ENCODE measurements at places on chromosomes 2 and 18. TPM values are rescaled to one million over a fixed set of nuclear protein-coding genes. Genes with fewer than 3 reads are reported as not detected.

DNA sequence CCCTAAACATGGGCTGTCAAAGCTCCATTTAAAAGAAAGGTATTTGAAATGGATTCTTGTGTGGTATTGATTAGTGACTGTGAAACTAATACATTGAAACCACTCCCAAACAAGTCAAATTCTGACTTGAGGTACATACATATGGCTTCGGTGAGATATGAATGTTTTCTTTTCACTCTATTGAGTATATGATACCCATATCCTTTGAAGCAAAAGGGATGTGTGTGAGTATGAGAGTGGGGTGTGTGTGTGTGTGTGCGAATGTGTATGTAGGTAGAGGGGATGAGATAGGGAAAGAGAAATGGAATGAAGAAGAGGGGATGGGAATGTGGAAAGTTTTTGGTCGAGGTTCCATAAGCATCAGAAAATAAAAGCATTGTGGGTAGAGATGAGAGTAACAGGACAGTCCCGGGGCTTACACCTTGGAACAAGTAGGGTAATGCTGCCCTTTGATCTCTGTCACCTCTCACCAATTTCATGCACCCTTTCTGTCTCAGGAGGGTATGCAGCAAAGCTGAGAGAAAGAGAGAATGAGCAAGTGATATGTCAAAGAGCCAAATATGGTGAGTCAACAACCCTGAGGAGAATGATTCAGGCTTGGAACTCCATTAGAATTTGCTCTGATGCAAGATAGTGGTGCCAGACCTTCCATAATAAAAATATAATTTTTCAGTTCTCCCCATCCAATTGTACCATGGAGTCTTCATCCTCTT is 64.0 kb upstream of the ZEB2 start:
- no peak for DNase-seq

DNA sequence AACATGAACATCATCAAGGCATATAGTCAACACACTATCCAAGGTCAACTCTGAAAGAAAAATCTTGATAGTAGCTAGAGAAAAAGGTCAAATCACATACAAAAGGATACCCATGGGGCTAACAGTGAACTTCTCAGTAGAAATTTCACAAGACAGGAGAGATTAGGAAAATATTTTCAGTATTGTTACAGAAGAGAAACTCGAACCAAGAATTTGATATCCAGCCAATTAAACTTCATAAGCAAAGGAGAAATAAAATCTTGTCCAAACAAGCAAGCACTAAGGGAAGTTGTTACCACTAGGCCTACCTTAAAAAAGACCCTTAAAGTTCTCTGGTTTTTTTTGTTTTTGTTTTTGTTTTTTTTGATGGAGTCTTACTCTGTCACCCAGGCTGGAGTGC is 242.5 kb downstream of the EXOC6B start:
- DNase-seq: no peak

- no peak for DNase-seq
Measured at GRCh38 chr2:173969886-173970285, 4.7 kb upstream of the SP3 start.

DNA sequence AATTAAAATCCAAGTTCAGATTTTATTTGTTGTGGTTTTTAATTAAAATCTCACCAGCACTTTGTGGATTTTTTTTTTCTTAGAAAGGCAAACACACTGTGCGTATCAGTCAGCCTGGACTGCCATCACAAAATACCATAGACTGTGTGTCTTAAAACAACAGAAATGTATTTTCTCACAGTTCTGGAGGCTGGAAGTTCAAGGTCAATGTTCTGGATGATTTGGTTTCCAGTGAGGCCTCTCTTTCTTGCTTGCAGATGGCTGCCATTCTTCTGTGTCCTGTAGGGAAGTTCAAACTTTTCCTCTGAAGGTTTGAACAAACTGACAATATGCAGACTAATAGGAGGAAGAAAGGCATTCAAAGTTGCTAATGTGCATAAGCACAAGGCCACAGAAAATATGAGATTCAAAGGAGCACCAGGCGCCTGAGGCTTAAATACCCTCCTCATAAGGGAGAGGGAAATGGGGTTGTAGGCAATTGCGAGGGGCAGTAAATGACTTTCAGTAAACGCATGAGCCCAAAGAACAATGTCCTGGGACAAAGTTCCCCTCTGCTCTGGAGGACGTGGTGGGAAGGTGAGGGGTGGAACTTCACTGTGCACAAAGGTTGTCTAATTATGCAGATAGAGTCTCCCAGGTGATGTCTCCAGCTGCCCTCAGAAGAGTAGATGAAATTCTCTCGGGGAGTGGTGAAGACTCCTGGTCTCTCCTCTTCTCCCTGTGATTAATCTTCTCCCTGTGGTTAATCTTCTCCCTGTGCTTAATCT is 26.5 kb upstream of the KCNF1 start:
- DNase-seq: no peak

- no peak for DNase-seq
Measured at GRCh38 chr2:126753501-126754212, 97.7 kb downstream of the GYPC start.

GRCh38 chr2:17579605-17580318 is 39.3 kb downstream of the VSNL1 start:
- no peak for DNase-seq

DNA sequence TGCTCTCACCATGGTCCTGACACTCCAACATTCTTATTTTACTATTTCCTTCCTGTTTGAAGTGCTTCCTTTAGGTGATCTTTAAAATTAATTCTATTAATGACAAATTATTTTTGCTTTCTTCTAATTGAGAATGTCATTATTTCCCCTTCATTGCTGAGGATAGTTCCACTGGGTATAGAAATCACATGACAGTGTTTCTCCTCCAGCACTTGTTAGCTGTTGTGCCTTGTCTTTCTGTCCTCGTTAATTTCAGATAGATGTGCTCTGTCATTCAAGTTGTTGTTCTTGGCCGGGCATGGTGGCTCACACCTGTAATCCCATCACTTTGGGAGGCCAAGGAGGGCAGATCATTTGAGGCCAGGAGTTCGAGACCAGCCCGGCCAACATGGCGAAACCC is 321.0 kb upstream of the RAB6C start:
- DNase-seq: no peak

- no peak for DNase-seq
Measured at GRCh38 chr2:18265614-18266586, 294.6 kb downstream of the RDH14 start.

DNA sequence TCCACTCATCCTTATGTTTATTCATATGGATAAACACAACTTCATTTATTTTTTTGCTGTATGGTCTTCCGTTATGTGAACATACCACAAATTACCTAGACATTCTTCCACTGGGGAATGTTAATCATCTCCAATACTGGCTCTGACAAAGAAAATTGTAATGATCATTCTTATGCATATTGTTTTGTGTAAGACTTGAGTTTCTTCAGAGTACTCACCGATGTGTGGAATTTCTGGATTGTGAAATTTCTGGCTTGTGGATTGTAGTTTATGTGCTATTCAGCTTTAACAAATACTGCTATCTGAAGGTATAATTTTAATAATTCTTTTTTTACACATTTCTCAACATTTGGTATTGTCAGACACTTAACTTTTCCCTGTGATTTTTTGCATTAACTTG is 212.2 kb upstream of the THUMPD2 start:
- DNase-seq: no peak

- peak; percentile 55 for DNase-seq
Measured at GRCh38 chr2:235551965-235552364, 58.1 kb downstream of the AGAP1 start.

DNA sequence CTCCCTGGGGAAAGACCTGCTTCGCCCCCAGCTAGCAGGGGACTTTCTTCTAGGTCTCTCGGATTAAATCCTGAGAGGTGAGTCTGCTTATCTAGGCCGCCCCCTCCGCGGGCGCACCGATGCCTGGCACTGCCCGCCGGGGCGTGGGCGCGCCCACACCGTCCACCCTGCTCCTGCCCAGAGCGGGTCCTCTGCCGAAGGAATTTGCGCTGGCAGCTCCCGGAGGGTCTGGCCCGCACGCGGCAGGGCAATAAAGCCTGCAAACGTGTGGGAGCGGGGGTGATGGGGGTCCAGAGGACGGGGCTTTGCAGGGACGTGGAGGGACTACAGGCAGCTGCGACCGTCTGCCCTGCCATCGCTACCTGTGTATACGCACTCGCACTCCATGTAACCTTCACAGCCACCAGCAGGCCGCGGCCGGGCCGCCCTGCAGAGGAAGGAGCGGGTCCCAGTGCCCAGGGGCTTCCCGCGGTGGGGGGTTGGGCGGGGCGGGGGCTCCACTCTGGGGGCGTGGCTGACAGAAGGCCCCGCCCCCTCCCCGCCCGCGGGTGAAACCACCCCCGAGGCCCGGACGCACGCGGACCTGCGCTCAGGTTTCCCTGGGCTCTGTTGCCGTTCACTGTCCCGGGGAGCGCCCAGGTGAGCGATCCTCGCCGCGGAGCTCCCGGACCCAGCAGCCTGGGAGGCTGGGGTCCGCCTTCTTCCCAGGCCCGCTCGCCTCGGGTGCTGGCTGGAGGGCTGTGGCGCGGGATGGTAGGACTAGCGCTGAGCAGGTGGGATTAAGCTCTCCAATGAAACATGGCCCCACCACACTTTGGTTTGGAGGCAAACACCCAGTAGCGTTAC is 174.5 kb upstream of the HS6ST1 start:
- no peak for DNase-seq

DNA sequence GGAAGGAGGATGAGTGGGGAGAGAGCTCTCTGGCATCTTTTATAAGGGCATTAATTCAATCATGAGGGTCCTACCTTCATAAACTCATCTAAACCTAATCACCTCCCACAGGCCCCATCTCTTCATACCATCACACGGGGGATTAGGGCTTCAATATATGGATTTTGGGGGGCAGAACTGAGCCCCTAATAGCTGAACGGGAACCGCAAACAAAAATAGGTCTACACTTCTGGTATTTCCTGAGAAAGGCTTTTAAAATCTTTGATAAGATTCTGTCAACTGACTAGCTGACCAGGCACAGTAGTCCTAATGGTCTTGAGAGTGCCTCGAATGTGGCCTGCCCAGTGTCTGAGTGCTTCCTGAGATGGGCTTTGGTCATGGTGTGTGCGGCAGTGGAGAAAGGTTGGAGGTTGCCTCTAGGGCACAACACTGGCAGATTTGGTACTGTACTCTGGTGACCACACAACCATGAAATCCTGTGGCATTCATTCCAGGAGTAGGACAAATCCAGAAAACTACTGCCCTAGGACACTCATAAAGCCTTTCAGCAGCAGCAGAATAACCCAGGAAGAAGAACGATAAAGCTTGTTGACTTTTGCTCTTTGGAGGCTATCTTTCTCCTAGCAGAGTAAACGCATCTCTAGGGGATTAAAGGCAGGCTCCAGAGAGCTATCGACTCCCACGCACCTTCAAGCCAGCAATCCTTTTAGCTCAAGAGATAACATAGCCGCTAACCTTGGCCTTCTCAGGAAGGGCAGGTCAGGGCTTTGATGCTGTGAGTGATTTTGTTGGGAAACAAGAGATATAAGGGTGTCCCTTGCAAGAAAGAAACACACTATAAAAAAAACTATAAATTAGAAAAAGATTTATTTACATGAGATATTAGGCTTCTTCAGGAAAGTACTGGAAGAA is 12.3 kb upstream of the APOB start:
- no peak for DNase-seq

DNA sequence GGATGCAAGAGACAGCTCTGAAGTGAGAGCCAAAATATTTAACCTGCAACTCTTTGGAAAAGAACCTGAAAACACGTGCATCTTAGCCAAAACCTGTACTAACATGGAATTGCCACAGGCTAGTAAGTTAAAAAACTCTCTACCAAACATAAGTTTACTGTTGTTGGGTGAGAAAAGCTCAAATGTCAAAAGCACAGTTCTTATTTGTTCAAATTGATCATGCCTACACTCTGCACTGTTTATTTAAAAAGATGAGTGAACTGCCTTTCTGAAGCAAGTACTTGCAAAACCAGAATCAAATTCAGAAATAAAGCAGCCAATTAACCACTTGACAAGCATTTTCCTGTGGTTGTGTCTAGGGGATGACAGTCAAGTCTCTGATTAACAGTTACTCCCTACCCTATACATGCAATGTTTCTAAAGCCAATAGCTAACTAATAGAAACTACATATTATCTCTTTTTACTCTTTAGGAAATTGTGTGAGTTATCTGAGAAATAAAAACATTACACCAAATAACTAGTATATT is 5.6 kb downstream of the IKZF2 start:
- no peak for DNase-seq

DNA sequence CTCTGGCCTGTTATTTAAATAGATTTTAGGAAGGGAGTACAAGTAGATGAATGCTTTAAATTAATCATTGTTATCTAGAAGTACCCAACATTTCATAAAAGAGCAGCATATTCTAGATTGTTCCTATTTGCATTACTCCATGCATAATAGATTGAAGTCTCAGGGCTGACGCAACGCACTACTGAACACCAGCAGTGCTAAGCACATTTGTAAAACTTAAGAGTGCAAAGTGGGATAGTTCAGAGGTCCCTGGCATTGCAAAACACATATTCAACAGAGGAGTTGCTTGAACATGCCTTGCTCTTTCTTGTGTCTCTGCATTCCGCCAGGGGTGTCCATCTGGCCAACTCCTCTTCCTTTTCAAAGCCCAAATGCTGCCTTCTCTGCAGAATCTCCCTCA is 22.3 kb downstream of the CDKL4 start:
- no peak for DNase-seq

- DNase-seq: no peak
Measured at GRCh38 chr2:179195141-179195540, 69.5 kb downstream of the SESTD1 start.

FAM110C gene
- total RNA-seq: 1.9 TPM

NRP2 gene
- total RNA-seq: 5.1 TPM

LRP1B gene
- total RNA-seq: 0.08 TPM

DSC2 gene
- total RNA-seq: 26.0 TPM

CAPN14 gene
- total RNA-seq: 0.32 TPM

LRRC30 gene
- not detected for total RNA-seq

All from Right ventricle myocardium superior (tissue), 1 donor.